ENCODE measurements at places on chromosomes 2 and 18.
A peak's percentile ranks its signal among the peaks of the same experiment; 100 is the strongest.

DNA sequence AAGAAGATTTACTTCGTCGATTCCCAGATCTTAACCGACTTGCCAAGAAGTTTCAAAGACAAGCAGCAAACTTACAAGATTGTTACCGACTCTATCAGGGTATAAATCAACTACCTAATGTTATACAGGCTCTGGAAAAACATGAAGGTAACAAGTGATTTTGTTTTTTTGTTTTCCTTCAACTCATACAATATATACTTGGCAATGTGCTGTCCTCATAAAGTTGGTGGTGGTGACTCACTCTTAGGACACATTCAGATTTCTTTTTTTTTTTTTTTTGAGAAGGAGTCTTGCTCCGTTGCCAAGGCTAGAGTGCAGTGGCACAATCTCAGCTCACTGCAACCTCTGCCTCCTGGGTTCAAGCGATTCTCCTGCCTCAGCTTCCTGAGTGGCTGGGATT is 26.8 kb downstream of the MSH2 start:
- DNase-seq, result no peak

DNA sequence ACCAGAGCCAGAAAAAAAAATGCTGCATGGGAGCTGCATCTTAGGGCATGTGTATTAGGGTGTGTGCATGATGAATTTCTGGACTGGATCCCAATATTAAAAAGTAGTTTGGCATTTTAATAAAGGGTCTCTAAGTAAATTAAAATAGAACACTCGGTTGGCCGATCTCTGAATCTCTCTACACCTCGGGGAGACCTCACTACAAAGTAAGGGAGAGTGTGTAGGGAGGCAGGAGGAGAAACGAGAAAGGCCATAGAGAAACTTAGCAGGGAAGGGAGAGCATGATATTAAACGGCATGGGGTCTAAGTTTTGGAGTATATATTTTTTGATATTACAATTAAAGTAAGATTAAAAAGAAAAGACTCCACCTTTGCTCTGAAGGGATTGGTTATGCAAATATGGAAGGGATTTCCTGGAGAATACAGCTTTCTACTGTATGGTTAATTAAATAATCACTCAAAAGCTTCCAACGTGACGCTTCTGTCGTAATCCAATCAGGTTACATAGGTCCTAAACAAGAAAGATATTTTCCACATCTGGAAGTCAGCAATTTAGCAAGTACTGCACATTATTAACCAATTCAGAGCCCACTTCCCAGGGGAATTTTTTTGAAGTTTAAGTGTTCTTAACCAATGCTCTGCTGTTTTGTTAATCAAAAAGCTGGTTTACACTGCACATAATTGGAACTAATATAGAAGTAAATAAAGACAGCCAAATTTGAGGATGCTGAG is 1.0 kb upstream of the ZEB2 start:
- no peak for DNase-seq

- DNase-seq, result no peak
Measured at GRCh38 chr2:133581010-133581760, 12.9 kb upstream of the NCKAP5 start.

GRCh38 chr2:191218292-191218898 is 26.8 kb upstream of the MYO1B start:
- peak; percentile 17 for DNase-seq

DNA sequence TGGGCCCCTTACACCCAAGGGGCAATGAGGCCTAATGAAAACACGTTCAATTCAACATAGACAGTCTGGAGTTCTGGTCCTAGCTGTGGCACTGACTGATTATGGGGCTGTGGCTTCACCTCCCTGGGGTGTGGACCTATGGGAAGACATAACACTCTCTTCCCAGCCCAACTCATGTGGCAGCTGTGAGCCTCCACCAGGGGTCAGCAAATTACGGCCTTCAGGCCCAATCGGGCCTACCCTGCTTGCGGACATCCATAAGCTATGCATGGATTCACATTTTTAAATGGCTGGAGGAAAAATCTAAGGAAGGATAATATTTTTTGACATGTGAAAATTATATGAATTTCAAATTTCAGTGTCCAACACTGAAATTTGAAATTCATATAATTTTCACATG is 101.3 kb downstream of the LOXHD1 start:
- DNase-seq, result no peak

DNA sequence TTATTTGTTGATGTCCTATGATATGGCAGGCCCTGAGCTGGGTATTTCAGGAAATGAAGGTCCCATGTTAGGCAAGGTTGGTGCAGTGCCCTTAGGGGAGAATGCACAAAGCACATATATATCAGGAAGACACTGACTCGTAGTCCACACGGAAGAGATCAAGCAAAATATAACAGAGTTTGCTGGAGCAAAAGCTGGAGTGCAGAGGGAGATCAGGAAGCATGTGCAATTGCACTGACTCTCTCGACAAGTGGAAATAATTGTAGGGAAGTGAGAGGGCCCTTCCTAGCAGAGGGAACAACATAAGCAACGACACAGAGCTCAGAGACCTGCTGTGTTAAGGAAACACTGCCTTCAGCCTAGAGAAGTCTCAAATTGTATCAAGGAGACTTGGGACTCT is 4.2 kb downstream of the ZNF385B start:
- DNase-seq, result no peak

DNA sequence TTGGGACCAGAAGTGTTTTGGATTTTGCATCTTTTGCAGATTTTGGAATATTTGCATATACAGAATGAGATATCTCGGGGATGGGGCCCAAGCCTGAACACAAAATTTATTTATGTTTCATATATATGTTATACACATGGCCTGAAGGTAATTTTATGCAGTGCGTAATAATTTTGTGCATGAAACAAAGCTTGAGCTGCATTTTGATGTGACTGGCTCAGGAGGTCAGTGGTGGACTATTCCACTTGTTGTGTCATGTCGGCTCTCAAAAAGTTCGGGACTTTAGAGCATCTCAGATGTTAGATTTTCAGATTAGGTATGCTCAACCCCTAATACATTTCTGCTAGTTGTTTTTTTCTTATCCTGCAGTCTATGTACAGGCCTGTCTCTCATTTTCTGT is 145.4 kb downstream of the FAM210A start:
- no peak for DNase-seq

GRCh38 chr2:143577489-143577888 is 448.3 kb downstream of the ARHGAP15 start:
- DNase-seq, result no peak

All from activated CD8-positive, alpha-beta memory T cell treated with anti-CD3 and anti-CD28 coated beads for 1 hour (primary cell).